ENCODE measurements at places on chromosomes 1 and 21.

GRCh38 chr1:153526132-153526543 lies 9.7 kb downstream of the S100A6 start:
- no peak for DNase-seq

DNA sequence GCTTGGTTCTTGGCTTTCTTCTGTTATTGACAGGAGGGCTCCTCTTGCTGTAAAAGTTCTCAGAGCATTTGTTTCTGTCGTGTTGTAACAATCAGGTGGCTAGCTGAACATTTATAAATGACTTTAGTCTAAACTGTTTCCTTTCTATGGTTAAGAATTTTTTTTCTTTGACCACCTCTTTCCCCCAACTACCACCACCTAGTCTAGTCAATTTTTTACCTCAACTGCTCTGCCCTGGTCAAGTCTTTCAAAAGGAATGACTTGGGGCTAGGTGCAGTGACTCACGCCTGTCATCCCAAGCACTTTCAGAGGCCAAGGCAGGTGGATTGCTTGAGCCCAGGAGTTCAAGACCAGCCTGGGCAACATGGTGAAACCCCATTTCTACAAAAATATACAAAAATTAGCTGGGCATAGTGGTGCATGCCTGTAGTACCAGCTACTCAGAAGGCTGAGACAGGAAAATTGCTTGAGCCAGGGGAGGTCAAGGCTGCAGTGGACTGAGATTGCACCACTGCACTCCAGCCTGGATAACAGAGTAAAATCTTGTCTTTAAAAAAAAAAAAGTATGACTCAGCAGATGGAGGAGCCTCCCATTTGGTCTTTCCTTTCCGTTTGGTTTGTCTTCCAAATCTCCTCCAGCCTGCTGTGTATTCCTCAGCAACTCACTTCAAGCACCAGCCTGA lies 40.7 kb downstream of the MAP3K21 start:
- no peak for DNase-seq

- DNase-seq = no peak
Observed at GRCh38 chr1:4794020-4794780, 139.8 kb downstream of the AJAP1 start.

DNA sequence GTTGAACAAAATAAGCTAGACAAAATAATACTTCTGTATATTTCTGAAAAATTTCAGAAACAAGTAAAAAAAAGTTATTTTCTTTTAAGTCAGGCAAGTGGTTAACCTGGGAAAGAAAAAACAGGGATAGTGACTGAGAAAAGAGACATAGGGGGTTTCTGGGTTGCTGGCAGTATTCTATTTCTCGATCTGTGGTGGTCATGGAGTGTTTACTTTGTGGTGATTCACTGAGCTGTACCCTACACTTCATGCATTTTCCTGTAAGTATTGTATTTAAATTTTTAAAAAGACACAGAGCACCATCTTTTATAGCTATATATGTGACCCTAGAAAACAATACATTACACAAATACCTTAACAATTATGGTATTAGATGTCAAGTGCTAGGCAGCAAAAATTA lies 58.2 kb downstream of the ZNF644 start:
- DNase-seq = no peak

GRCh38 chr1:176546825-176547224 lies 83.8 kb downstream of the PAPPA2 start:
- no peak for DNase-seq

- no peak for DNase-seq
Observed at GRCh38 chr1:247104965-247105364, 809 bp upstream of the ZNF669 start.

DNA sequence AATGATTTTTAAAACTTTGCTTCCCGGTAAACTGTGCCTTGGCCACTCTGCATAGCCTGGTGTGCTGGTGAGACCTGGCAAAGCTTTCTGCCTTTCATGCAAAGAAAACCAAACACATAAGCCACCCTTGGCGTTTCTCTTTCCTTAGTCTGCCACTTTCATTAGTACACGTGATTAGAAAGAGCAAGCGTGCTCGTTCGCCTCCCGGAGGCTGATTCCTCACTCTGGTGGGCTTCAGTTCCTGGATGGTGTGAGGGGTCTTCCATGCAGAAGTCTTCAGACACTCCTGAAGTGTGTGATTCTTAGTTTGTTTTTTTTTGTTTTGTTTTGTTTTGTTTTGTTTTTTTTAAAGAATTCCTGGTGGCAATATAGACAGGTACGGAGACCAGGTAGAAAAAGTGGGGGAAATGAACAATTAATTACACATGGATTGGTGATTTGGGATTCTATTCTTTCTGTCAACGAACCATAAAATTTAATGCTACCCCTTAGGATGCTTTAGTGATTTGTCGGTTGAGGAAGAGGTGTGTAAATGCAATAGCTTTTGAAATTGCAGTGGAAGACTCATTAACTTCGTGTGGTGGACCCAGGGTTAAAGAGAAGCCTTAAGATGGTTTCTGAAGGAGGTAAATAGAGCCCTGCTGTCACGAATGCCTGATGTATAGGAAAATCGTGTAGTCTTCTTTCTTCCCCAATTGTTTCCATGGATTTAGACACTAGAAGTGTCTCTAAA lies 2.1 kb downstream of the GALNT2 start:
- DNase-seq = peak; percentile 16

DNA sequence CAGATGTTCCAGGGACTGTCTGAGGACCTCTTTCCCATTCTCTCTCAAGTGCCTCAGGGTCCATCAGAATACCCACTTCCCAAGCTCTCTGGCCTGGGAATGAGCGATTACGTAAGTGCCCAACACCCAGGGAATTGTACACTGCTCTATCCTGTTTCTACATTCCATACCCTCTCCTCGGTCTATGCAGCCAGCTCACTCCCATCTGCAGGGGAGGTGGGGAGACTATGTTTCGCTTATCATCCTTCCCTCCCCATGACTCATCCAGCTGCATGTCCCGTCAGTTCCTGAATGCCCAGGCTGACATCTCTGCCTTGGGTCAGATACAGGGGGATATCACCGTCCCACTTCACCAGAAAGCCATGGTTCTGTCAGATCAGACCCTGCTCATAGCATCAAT lies 34.5 kb upstream of the CD1D start:
- no peak for DNase-seq

- no peak for DNase-seq
Observed at GRCh38 chr21:24025101-24025500, 1582.2 kb downstream of the MRPL39 start.

- no peak for DNase-seq
Observed at GRCh38 chr1:44851308-44851707, 8.3 kb upstream of the PTCH2 start.

GRCh38 chr21:43209575-43210453 lies 41.0 kb downstream of the CRYAA start:
- no peak for DNase-seq

DNA sequence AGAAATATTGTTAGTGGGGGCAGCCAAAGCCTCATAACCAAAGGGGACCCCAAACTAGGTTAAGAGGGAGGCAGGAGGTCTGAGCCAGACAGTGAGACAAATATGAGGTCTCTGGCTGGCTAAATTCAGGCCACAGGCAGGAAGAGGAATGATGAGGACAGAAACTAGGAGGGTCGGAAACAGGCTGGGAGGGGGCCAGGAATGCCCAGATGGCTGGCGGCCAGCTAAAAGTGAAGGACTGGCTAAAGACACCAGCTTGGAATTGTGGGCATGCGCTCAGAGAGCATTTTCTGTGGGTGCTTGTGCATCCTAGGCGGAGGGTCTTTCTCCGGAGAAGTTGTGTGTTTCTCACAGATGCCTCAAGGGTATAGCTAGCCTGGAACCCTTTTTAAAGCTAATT lies 77.0 kb downstream of the PGM1 start:
- no peak for DNase-seq

DNA sequence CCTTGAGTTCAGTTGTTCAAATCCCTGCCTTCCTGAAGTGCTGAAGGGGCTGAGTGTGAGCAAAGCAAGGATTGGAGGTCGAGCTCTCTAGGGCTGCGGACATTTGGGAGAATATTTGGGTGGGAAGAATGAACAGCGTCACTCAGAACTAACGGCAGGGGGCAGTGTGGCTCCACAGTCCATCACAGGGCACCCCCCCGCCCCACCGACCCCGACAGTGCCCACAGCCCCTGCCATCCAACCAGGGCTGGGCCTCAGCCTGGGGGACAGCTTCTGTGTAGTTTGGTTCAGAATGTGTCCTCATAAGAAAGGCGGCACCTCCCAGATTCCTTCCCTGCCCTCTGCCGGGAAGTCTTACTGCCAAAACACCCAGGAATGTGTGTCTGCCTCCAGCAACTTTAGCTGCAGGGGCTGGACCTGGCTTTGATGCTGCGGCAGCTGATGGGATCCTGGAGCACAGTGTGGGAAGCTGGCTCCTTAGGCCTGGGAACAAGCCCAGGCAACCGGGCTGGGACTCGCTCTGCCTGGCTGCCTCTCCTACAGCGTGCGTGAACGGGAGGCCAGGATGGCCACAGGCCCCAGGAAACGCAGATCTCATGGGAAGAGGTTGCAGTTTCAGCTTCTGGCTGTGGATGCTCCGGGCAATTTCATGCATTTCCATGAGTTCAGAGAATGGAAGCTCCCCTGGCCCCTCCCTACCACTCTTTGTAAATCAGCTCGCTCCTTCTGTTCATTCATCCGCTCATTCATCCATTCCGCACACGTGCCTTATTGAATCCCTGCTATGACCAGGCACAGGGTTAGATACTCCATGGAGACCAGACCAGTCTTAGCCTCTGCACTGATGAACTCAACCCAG lies 104.9 kb upstream of the TMPRSS2 start:
- no peak for DNase-seq

DNA sequence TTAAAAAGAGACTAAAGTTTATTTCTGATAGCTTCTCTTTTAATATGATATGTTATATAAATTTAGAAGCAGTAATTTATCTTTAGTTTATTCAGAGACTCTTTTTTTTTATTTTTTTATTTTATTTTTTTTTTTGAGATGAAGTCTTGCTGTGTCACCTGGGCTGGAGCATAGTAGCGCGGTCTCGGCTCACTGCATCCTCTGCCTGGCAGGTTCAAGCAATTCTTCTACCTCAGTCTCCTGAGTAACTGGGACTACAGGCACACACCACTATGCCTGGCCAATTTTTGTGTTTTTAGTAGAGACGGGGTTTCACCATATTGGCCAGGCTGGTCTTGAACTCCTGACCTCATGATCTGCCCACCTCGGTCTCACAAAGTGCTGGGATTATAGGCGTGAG lies 89.6 kb downstream of the DISP1 start:
- no peak for DNase-seq

GRCh38 chr21:26840912-26841311 lies 4.3 kb downstream of the ADAMTS1 start:
- no peak for DNase-seq

DNA sequence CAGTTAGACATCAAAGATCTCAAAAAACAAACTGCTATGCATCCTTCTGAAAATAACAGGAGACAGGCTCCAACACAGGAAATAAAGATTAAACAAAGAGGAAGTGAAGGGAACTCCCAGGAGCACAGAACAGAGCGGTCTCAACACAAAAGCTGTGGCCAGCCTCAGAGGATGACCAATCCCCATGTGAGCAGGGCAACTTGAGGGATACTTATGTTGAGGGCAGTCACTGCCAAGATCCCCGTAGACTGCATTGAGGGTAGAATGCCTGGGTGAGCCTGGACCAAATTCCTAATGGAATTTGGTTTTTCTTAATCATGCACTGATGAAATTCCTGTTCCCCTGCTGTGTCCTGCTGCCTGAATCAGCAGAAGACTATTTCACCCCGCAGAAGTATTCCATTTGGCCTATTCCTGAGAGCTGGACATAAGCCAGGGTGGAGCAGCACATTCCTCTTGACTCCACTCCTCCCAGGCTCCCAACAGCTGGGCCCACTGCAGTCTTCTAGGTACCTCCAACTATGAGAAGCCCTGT lies 49.0 kb downstream of the JAK1 start:
- DNase-seq = no peak

DNA sequence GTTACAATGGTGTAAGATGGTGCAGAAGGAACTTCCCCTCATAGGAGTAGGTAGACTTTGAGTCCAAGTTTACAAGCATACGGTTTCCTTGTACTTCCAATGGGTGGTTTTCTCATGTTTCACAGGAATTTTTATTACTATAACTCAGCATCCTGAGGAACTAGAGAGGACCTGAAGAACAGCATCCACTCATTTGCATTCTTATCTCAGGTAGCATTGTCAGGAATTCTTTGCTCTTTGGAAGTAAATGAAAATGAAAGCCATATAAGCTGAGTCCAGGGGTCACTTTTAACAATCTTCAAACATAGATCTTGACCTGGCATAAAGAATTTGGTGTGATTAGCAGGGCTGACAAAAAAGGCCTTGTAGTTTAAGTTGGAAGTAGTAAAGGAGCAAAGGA lies 34.4 kb downstream of the CLCA4 start:
- no peak for DNase-seq

GRCh38 chr1:58390091-58390490 lies 156.4 kb downstream of the OMA1 start:
- DNase-seq = no peak

- DNase-seq = no peak
Observed at GRCh38 chr1:17016317-17016661, 4.6 kb upstream of the ATP13A2 start.

- DNase-seq = no peak
Observed at GRCh38 chr1:228031276-228031995, 24.6 kb downstream of the WNT3A start.

DNA sequence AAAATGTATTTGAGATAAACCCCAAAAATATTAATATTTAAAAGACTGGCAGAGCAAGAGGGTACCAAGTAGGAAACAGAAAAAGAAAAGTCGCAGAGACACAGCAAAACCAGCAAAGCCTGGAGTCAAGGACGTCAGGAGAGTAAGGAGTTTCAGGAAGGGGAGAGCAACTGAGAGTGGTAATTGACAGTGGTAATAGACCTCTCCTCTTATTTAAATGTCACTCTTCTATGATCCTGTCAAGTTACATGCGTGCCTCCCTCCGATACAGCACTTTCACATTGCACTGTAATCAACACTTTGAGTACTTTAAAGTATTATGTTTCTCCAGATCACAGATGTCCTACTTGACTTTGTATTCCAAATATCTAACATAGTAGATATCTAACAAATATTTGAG lies 82.6 kb upstream of the EXO1 start:
- DNase-seq = no peak

GRCh38 chr1:168498159-168498631 lies 45.6 kb downstream of the XCL2 start:
- no peak for DNase-seq

GRCh38 chr1:194081444-194081843 lies 895.0 kb upstream of the B3GALT2 start:
- no peak for DNase-seq

- DNase-seq = no peak
Observed at GRCh38 chr1:41286992-41287391, 44.9 kb upstream of the SCMH1 start.

DNA sequence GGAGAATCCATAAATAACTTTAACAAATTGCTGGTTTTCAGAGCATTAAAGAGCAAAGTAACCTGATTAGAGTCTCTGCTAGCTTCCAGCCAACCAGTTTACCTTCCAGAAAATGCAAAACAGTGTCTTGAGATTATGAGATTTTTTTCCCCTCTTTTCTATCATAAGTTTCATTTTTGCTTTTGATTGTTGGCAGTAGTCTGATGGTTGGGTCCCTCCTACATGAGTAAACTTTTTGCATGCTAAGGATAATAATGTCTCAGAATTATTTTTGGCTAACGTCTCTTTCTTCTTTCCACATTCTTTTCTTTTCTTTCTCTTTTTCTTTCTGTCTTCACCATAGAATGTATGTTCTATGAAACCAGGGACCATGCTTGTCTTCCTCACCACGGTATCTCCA lies 6.3 kb upstream of the ADAMTS5 start:
- no peak for DNase-seq

Data from GM12865 (cell line).